CD8-positive, alpha-beta T cell (primary cell): ENCODE measurements at places on chromosomes 7 and 10.

- no peak for DNase-seq
Observed at GRCh38 chr10:20644421-20644820, 252.7 kb downstream of the NEBL start.

DNA sequence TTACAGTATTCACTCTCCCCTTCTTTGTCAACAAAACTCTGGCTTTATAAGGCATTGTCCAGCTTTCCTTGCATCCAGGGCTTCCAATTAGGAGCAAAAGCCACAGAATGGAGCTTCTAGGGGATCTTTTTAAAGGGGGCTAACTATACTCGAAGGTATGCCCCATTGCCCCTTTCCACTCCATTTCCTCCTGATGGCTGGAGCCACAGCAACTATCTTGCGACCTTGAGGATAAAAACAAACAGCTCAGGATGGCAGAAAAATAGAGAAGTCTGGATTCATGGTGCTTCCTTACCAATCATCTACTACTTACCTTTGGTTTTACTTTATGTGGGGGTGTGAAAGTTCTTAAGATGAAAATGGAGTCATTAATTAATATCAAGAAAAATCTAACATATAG is 206.3 kb upstream of the PODXL start:
- no peak for DNase-seq

- no peak for DNase-seq
Observed at GRCh38 chr7:24786941-24787340, 29.7 kb upstream of the GSDME start.

GRCh38 chr7:157373493-157373892 is 36.7 kb downstream of the DNAJB6 start:
- DNase-seq: no peak

- DNase-seq: no peak
Observed at GRCh38 chr7:133135451-133135850, 53.6 kb upstream of the CHCHD3 start.

GRCh38 chr10:91105269-91105668 is 115.2 kb upstream of the PCGF5 start:
- DNase-seq: no peak

GRCh38 chr10:31062856-31063255 is 31.2 kb upstream of the ZNF438 start:
- DNase-seq: no peak

DNA sequence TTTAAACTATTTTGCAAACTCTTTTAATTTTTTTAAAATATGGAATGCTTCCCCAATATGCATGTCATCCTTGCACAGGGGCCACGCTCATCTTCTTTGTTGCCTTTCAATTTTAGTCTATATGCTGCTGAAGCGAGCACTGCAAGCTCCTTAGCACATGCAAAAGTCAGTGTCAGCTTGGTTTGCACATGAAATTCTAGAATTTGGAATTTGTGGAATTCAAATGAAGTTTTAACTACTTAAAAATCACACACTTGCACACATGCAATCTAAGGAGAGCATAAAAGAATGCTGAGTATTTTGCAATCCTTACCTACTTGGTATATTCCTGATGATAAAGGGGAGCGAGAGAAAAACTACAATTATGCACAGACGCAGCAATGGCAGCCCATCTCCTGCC is 78.3 kb upstream of the ATP6V0A4 start:
- DNase-seq: no peak

DNA sequence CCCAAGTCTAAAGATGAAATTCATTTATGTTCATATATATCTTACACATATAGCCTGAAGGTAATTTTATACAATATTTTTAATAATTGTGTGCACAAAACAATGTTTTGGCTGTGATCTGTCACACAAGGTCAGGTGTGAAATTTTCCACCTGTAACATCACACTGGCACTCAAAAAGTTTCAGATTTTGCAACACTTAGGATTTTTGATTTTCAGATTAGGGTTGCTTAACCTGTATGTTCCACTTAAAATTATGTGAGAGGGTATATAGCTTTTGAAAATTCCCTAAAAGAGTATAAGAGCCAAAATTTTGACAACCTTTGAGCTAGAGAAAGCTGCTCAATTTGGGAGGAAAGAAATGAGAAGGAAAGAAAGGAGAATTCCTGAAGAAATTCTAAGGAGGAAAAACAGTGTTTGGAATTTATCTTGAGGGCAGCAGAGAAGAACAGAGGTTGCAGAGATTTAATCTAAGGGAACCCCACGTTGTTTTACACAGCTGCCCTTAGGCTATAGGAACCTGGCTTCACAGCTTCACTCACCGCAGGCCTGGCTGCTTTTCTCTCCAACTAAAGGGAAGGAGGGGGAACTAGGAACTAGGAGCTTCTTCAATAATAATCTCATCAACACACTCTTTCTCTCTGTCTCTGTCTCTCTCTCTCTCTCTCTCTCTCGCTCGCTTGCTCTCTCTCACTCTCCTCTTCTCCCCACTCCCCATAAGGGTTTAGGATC is 8.5 kb downstream of the VOPP1 start:
- no peak for DNase-seq

DNA sequence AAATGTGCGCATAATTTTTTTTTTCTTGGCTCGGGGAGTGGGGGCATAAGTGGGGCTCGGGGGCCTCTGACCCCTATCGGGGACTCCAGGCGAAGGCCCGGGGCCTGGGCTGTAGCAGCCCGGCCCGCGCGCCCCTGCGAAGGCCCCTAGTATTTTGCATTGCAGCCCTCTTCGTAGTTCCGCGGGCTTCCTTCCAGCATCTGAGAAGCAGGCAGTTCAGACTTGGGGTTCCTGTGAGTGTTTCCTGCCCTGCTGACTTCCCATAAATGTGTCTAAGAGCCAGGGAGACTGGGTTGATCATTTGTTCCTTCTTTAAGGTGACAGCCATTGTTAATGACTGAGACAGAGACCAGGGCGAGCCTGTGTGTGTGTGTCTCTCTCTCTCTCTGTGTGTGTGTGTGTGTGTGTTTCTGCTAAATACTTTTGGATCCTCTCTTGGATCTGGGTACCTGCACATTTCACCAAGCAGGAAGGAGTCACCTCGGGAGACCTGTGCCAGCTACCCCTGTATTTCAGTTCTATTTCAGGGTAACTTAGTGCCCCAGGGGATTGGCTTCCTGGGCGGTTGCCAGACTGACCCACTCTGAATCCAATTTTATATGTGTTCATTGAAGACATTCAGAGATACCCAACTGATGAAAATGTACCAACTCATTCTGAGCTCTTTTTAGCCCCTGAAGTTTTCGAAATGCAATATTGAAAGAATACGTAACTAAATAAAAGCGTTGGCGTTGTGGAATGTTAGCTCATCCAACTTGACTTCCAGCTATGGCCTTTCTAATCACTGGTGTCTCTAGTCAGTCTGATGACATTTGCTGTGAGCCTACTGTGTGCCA is 805 bp downstream of the MSRB2 start:
- DNase-seq: no peak

- no peak for DNase-seq
Observed at GRCh38 chr10:98340261-98340939, 72.4 kb upstream of the LOXL4 start.

DNA sequence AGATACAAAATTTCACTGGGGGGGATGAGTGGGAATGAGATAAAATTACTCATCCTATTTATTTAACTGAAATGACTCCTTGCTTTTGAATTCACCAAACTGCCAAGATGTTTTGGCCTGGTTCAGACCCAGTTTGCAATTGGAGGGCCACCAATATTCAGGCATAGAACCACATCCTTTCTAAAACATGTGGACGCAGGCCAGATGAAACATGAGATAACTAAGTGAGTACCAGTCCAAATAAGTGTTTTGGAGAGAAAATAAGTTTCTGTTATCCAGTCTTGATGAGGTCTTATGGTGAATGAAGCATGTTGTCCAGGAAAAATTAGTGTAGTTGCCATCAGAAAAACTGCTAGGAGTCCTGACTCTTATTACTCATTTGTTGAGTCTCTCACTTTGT is 36.3 kb upstream of the PDK4 start:
- DNase-seq: no peak

GRCh38 chr10:15015451-15015850 is 28.3 kb upstream of the OLAH start:
- DNase-seq: no peak

GRCh38 chr7:30894866-30895605 is 16.6 kb upstream of the AQP1 start:
- no peak for DNase-seq

DNA sequence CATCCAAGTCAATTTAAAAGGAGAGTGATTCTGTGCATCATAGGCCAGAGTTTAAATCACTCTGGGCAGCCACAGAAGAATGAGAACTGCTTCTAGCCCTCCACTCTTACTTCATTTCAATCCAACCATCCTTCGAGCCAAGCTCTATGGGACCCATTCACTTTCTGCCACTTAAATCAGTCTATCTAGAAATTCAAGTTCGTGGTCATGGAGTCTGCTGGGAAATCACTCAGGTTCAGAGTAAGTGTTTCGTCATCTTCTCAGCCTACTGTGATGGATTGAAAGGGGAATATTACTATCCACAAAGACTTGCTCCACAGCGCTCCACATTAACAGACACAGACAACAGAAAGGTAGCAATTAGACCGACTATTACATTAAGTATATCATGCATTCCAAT is 4.6 kb downstream of the DCLRE1C start:
- DNase-seq: no peak

- DNase-seq: no peak
Observed at GRCh38 chr10:16182144-16182543, 254.7 kb upstream of the PTER start.

DNA sequence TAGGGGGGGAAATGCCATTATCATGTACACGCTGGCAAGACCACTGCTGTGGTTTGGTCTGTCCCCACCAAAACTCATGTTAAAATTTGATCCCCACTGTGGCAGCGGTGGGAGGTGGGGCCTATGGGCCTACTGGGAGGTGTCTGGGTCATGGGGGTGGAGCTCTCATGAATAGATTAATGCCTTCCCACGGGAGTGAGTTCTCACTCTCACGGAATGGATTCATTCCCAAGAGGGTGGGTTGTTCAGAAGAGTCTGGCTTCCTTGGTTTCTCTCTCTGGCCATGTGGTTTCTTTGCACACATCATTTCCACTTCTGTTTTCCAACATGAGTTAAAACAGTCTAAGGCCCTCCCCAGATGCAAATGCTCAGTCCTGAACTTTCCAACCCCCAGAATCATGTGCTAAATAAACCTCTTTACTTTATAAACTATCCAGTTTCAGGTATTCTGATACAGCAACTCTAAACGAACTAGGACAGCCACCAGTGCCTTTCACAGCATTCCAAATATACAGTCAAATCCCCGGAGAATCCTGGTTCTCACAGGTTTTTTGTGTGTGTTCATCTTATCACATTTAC is 44.3 kb downstream of the SMURF1 start:
- DNase-seq: no peak

DNA sequence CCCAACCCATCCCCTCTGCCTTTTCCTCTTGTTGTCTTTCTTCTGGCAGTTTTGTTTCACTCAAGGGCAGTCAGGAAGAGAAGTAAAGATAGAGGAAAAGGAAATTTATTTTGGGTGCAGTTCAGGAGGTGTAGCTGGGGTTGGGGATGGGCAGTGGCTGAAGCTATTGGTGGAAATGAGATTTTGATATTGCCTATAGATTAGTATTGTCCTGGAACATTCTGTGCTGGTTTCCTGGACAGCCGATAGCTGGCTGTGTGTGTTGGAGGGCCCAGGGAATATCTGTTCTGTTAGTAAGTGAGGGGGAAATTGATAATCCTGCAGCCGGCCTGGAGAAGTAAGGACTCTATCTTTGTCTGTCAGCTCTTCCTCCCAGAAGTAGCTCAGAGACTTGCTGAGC is 107.8 kb downstream of the AUTS2 start:
- no peak for DNase-seq

- no peak for DNase-seq
Observed at GRCh38 chr10:25934621-25935139, 651 bp downstream of the MYO3A start.

DNA sequence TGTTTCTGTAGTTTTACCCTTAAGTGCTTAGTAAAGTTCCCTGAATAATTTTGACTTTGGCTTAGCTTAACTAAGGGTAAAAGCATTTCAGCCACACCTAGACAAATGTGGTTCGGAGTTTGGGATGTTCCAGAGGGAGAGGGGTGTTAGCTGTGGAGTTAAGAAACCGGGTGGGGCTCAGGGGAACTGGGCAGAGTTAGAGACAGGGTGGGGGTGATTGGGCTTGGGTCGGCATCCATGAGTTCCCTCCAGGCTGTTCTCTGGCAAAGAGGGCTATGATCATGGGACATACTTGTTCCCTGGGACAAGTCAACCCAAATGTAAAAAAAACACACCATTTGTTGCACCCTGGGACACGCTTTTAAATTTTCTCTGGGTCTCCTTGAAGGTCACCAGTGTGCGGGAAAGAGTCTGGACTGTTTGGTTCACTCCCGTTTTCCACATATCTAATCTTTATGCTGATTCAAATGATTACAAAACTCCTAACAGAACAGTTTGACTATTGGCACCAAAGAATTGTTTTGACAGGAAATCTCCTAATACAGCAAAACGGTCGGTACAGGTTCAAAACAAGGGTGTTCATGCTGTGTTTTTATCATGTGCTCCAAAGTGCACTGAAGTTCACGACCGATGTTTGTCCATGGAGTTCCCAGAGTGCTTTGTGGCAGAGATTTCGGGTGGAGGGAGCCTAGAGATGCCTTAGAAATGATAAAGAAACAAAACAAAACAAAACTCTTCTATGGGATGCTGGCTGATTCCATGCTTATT is 56.5 kb downstream of the PLXDC2 start:
- no peak for DNase-seq

GRCh38 chr7:968205-969105 is 6.9 kb downstream of the COX19 start:
- DNase-seq: no peak

DNA sequence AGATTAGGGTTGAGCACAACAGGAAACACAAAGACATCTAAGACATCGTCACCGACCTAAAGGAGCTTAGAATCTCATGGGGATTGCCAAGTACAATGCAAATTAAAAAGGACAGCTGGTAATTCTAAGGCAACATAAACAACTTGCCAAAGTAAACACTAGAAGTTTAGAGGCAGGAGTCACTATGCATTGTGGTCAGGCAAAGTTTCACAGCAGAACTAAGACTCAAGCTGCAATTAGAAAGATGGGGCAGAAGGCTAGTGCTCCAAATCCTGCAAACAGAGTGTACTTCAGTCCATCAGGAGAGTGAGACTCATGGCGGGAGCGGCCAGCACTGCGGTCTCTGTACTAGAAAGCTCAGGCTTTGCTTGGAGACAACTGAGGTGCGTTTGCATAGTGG is 52.7 kb downstream of the HIPK2 start:
- DNase-seq: no peak
